NCI-H82 (cell line): ENCODE measurements at places on chromosomes 16 and 17.

DNA sequence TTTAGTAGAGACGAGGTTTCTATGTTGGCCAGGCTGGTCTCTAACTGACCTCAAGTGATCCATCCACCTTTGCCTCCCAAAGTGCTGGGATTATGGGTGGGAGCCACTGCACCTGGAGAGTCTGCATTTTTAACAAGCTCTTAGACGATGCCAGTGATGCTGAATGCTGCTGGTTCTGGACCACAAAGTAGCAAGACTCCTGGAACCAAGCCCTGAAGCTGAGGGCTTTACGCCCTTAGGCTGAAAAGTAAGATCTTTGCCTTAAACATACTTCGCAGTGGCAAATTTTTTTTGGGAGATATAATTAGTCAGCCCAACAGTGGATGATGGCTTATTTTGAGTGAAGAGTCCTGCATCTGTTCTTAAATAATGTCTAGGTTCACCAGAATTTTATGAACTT is 14.0 kb downstream of the METTL9 start:
- no peak for DNase-seq

DNA sequence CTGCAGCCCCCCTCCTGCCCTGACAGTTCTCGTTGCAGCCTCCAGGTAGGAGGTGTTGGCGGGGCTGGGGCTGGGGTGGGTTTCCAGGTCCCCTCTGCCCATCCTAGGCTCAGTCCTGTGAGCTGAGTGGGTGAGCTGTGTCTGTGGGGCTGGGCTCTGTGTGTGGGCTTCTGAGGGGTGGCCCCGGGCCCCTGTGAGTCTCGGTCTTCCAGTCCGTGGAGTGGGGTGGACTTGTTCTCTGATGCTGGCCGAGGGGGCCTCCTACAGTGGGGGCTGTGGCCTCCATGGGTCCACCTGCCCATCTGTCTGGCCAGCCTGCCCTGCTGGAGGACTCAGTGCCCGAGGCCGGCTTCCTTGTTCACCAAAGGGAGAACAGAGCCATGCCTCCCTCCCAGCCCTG is 32.7 kb downstream of the SOX8 start:
- DNase-seq: no peak

GRCh38 chr16:87295259-87295658 is 21.9 kb downstream of the C16orf95 start:
- DNase-seq: peak; percentile 66

GRCh38 chr17:13775450-13775849 is 173.7 kb upstream of the HS3ST3A1 start:
- no peak for DNase-seq

GRCh38 chr17:69477204-69477902 is 62.9 kb downstream of the MAP2K6 start:
- DNase-seq: no peak
